ENCODE measurements at places on chromosomes 13 and 19. TPM values are rescaled to one million over a fixed set of nuclear protein-coding genes. Genes with fewer than 3 reads are reported as not detected.

The POMP gene
- 120 TPM for total RNA-seq

- peak; percentile 19 for DNase-seq
These were observed 556.3 kb upstream of the ARGLU1 start for GRCh38 chr13:107124129-107124718.

GRCh38 chr19:35348911-35349611 lies 1.4 kb downstream of the FFAR1 start:
- no peak for DNase-seq

DNA sequence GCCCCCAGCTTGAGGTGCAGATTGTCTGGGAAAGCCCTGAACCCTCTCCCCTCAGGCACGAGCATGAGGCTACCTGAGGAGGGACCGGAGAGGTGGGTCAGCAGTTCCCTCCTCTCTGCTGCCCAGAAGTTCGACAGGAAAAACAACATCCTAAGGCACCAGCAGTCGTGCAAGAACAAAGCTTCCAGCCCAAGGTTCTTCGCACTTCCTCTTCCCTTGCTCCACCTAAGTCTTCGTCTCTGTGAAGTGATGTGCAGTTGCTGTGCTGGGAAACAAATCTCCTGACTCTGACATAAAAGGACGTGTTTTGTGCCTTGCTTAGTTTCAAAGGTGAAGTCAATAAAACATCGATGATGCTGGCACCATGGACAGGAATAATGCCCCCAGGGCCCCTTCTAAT lies 173.3 kb downstream of the USP12 start:
- DNase-seq, result no peak

DNA sequence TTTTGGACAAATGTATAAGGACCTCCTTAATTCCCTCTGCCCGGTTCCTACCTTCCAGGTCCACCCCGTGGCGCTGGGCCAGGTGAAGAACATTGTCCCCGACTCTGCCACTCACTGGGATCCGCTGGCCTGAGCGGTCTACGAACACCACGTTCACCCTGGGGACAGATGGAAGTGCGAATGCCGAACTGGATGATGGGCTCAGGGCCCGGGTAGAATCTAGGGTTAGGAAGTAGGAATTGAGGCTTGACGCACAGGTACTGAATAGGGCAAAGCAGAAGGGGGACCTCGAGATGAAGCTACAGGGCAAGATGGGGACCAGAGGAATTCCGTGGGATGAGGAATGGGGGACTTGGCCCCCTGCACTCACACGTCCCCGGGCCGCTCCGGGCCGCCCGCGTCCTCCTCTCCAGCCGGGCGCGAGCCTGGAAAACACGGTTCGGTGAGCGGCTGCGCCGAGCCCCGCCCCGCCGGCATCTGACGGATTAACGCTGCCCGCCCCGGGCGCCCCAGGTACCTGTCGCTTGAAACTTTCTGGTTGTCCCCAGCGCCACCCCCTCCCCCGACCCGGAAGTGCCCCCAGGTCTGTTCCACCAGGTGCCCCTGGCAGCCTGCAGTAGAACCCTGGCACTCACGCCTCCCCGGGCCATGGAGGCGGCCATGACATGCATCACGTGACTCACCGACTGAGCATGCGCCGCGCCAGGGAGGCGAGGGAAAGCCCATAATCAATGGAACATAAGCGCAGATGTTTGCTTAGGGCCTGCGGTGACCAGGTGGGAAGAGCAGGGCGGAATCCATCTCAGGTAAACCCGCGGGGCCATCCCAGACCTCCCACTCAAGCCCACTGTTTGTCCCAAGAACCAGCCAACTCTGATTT lies at the start of gene FDX2:
Gene FDX2 (minus strand): TSS at position 681 of the 880 bp plus-strand sequence. CDS start 19 bp downstream, at position 662.
- peak; percentile 64 for DNase-seq

The C19orf44 gene
- 5.1 TPM for total RNA-seq

Data from NCI-H460 (cell line).